ENCODE measurements at places on chromosomes 4 and X.

- no peak for DNase-seq
Observed at GRCh38 chr4:186605261-186605865, 50.0 kb upstream of the MTNR1A start.

GRCh38 chrX:116413273-116413672 is 23.1 kb upstream of the SLC6A14 start:
- no peak for DNase-seq

DNA sequence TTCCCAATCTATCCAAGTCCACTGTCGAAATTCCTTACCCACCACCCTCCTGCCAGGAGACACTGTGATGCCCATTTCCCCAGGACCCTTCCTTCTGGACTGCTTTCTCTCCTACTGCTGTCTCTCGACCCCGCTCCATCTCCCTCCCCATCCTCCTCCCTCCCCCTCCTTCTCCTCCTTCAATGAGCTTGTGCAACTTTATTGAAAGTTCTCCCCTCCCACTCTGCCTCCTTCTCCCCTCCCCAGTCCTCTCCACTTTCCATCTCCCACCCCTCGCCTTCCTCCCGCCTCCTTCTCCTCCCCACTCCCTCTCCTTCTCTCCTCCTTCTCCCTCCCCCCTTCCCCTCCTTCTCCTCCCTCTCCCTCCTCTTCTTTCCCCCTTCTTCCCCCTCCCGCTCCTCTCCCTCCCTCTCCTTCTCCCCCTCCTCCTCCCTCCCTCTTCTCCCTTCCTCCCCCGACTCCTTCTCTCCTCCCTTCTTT is 116.6 kb upstream of the FAT1 start:
- DNase-seq: no peak

DNA sequence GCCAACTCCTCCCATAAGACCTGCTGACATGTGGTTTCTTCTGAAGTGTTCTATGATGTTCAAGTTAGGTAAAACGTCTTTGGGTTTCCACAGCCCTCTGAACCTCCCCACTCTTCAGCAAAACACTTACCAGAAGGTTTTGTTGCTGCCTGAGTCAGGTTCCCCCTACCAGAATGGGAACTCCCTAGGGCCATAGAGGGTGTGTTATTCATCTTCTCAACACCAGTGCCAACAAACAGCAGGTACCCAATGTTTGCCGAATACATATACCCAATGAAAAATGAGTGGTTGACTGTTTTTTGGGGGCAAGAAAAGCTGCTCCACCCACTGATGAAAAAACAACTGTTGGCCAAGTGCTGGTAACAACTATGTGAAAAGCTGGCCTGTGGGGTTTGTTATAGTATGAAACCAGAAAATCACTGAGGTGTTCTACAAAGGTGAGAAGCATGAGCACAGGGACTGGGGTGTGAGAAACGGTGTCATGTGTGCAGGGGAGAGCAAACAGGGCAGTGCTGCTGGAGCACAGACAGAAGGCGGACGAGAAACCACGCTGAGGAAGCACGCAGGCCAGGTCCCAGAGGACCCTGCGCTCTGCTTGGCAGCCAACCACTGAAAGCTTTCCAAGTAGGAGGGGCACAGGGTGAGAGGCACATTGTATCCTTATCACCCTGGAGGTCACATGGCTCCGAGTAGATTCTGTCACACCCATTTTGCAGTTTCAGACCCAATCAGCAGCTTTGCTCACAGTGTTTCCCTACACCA is 28.8 kb downstream of the ATP8A1 start:
- no peak for DNase-seq

DNA sequence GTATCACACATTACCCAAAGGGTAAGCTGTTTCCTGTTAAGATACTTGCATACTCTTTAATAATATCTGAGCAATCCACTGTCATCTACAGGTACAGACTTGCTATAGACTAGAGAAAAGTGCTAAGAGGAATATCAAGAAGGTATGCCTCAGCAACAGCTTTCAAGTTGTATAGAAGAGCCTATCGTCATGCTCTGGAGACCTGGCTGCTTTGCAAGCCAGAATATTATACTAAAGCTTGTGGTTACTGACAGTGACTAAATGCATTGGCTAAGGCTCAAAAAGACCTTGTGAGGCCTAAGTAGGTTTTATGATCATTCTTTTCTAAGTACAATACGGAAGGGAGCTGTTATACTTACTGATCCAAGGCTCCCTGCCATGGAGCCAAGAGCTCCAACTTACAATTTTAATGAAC is 11.3 kb downstream of the LAMP2 start:
- DNase-seq: no peak

- DNase-seq: no peak
Observed at GRCh38 chr4:123365412-123365811, 31.2 kb upstream of the SPRY1 start.

- no peak for DNase-seq
Observed at GRCh38 chrX:20325786-20326388, 59.2 kb upstream of the RPS6KA3 start.

Measured in AG09319 (cell line).